Right lung (tissue), 10 donors: ENCODE measurements at places on chromosomes 6 and 20.

- no peak for DNase-seq
These were observed 358.2 kb downstream of the ARHGAP18 start for GRCh38 chr6:129351807-129352206.

DNA sequence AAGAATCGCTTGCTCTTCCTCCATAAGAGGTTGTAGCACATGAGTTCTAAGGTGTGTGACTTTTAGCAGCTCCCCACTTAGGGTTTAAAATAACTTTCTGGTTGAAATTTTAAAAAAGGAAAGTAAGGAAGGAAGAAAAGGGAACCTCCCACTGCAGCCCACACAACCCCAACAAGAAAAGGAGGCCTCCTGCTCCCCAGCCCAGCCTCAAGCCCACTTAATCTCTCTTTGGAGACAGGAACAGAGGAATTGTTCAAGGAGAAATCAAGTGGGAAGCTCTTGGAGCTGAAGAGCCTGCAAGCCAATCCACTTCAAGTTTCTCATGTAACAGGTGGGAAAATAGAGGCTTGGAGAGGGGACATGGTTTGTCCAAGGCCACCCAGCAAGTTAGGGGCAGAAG is 39.1 kb upstream of the PREX1 start:
- DNase-seq = no peak

DNA sequence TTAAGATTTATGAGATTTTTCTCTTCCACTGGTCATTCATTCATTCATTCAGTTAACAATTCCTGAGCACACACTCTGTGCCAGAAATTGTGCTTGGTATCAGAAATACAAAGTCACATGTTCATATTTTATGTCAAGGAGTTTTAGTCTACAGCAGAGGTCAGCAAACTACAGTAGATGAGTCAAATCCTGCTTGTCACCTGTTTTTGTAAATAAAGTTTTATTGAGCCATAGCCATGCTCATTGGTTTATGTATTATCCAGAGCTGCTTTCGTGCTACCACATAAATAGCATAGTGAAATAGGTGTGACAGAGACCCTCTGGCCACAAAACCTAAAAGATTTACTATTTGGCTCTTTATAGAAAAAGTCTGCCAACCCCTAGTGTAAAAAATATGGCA is 46.8 kb downstream of the THEMIS start:
- DNase-seq = no peak

DNA sequence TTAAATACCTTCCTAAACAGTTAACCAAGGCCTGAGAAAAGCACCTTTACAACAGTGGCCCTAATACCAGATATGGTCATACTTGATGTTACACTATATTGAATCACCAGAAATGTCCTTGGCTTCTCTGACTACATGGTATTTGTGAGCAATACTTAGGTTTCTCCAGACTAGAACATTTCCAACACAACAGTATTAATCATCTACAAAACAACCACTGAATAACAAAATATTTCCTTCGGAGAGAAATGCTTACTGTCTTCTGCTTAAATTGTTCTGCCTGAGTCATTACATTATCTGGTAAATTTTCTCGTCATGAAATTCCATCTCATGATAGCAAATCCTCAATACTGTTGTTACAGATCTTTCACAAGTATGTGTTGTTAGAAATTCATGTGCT is 252.9 kb upstream of the RUNX2 start:
- no peak for DNase-seq

GRCh38 chr6:25014791-25015560 is 79.2 kb upstream of the RIPOR2 start:
- DNase-seq = peak; percentile 64

GRCh38 chr20:51560550-51561307 is 18.2 kb upstream of the NFATC2 start:
- peak; percentile 21 for DNase-seq

DNA sequence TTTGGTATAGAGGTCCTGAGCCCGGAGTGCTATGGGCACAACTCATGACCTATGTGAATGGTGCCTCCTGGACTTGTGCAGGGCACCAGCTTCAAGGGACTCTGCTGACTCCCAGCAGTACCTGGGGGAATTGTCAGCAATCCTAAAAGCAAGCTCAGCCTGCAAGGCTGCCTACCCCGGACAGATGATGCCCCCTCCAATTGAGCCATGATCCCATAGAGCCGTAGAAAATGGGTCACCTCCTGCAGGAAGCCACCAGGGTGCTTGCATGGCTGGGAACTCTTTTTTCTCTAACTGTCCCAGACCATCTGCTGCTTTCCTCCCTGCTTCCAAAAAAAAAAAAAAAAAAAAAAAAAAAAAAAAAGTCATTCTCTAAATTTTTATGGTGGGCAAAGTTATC is 12.9 kb upstream of the PRND start:
- no peak for DNase-seq

- DNase-seq = no peak
These were observed 162.4 kb downstream of the CD109 start for GRCh38 chr6:73858376-73858775.

DNA sequence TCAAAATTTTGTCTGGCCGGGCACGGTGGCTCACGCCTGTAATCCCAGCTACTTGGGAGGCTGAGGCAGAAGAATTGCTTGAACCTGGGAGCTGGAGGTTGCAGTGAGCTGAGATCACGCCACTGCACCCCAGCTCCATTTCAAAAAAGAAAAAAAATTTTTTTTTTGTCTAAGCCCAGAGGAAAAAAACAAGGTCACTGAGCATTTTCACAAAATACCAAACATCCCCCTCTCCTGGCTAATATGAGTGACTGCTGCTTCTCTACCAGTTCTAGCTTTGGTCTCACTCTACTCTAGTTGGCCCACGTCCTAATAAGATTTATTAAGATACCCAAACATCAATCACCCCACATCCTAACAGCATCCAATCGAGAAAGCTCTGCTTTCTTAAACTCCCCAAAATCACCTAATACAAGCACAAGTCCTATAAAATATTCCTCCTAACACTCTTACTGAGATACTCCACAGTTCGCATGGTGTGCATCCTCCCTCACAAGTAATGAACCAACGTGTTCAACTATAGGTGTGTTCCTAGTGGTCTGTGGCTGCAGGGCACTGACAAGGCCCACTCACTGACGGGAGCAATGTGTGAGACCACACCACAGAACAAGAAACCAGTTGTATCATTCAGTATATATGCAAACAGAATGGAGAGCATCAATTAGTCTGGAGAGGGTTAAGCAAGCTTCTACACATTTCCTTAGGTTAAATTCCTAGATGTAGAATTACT is 64.2 kb downstream of the FKBP5 start:
- DNase-seq = no peak

GRCh38 chr20:47146686-47147085 is 209.8 kb downstream of the ZMYND8 start:
- no peak for DNase-seq
